Naive B cell (primary cell): ENCODE measurements at places on chromosomes 1 and 21. TPM values are rescaled to one million over a fixed set of nuclear protein-coding genes. Genes with fewer than 3 reads are reported as not detected.

The AMY2A gene
- not detected for polyA plus RNA-seq

The MIXL1 gene
- not detected for polyA plus RNA-seq

The C8A gene
- polyA plus RNA-seq: not detected

DNA sequence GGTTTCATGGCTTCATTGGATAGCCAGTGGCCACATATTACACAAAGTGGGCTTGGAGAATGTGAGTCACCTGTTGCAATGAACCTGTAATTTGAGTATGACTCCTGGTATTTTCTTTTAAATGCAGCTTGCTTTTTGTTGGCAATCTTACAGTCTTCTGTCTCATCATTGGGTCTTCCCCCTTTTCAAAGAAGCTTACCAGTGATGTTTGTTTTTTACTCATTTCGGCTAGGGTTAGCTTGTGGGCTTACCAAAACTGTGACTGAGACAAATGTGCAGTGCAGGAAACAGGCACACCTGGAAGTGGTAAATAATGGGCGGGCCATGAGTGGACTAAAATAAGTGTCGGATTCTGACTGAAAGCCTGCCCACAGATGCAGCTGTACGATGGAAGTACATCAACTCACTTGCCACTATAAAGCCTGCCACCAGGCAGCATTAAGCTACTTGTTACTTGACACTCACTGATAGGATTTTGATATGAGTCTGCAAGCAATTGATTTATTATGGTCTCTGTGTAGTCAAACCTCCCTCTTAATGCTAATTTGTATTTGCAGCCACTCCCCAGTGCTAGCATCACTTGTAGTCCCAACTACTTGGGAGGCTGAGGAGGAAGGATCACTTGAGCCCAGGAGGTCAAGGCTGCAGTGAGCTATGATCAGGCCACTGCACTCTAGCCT is 4.2 kb downstream of the HHAT start:
- H3K27ac ChIP-seq: no peak overlapping the region
- no peaks in the 10 kb centered on the region for H3K27me3 ChIP-seq
- H3K4me3 ChIP-seq: no peak overlapping the region
- H3K36me3 ChIP-seq: no peaks in the 10 kb centered on the region

DNA sequence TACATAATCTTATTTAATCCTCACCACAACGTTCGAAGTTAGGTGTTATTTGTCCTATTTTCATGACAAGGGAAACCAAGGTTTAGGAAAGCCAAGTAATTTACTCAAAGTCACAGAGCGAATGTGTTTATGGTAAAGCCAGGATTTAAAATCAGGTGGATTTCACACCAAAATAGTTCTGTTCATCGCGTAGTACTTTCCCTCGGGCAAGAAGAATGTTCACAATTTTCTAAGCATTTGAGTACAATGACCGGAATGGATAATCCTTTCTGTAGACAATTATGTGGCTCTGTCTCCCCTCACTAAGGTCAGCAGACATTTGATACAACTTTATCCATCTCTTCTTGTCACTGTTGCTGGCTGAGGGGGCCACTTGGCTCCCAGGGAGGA is 204.2 kb downstream of the ST6GALNAC3 start:
- peaks cover 20% of the 10 kb centered on the region for H3K4me1 ChIP-seq
- peak overlapping the region; percentile 28 for H3K27ac ChIP-seq
- H3K4me3 ChIP-seq: no peak overlapping the region
- DNase-seq: no peak
- no peaks in the 10 kb centered on the region for H3K27me3 ChIP-seq
- no peaks in the 10 kb centered on the region for H3K36me3 ChIP-seq

DNA sequence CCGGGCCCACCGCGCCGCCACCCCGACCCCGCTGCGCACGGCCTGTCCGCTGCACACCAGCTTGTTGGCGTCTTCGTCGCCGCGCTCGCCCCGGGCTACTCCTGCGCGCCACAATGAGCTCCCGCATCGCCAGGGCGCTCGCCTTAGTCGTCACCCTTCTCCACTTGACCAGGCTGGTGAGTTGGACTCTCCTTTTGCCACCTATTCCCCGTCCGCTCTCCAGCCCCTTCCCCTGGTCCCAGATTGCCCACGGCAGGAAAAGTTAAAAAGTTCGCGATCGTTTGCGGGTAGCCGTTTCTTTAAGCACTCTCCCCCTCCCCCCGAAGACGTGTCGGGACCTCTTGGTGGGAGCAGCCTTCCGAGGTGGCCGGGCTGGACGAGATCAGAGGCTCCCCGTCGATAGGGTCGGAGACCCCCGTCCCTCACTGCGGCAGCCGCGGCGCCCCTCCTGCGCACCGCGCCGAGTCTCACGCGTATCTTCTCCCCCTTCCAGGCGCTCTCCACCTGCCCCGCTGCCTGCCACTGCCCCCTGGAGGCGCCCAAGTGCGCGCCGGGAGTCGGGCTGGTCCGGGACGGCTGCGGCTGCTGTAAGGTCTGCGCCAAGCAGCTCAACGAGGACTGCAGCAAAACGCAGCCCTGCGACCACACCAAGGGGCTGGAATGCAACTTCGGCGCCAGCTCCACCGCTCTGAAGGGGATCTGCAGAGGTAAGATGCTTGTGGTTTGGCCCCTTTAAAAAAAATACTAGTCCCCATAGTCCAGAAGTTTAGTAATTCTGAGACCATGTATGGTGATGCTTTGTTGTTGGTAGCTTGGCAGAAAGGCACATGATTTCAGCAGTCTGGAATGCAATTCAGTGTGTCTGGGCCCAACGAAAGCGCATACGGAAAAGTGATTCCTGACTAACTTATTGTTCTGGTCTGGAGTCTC is 576 bp downstream of the CCN1 start:
- peaks cover 6% of the 10 kb centered on the region for H3K36me3 ChIP-seq
- DNase-seq: peak; percentile 36
- peaks cover 22% of the 10 kb centered on the region for H3K4me1 ChIP-seq
